ENCODE measurements at places on chromosomes 11 and 22.
A peak's percentile ranks its signal among the peaks of the same experiment; 100 is the strongest.

GRCh38 chr11:46527591-46528130 is 66.2 kb downstream of the AMBRA1 start:
- DNase-seq: no peak

DNA sequence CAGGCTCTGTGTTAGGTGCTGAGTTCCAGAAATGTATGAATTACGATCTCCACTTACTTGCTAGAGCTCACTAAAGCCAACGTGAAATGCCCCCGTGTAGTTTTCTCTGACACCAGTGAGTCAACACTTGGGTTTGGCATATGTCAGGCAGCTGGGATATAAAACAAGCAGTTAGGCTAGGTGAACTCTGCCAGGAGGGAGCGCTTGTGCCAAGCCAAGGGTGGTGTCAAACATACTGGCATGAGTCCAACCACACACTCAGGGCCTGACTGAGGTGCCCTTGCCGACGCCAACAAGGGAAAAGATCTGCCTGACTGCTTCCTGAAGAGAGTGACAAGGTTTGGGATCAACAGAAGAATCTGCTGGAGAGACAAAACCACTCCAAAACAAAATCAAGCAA is 167.8 kb upstream of the NARS2 start:
- DNase-seq: no peak

DNA sequence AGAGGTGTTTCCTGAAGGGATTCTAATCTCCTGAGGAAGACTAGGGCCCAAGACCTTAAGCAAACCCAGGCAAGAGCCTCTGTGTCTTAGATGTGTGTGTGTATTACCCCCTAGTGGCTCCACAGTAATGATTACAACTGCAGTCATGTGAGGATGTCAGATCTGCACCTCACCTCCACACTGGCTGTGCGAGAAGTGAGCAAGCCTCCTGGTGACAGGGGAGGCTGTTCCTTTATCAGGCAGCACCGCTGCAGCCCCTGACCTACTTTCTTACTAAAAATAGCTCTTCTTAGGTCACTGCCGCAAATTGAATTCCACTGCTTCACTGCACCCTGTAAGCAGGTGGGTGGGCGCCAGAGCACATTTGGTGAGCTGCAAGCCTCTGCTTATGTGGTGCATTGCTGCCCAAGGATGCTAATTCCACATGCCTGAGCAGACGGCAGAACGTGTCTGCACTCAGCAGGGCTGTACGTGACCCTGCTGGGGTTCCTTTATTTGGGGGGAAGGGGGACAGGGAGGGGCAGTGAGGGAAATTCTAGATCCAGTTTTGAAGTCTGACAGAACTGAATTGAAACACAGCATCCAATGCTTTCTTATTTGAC is 112.4 kb downstream of the KCNC1 start:
- DNase-seq: no peak

GRCh38 chr22:25067851-25068421 is 115.4 kb downstream of the KIAA1671 start:
- peak; percentile 89 for DNase-seq

GRCh38 chr22:47084226-47084625 is 321.8 kb downstream of the TBC1D22A start:
- DNase-seq: no peak

DNA sequence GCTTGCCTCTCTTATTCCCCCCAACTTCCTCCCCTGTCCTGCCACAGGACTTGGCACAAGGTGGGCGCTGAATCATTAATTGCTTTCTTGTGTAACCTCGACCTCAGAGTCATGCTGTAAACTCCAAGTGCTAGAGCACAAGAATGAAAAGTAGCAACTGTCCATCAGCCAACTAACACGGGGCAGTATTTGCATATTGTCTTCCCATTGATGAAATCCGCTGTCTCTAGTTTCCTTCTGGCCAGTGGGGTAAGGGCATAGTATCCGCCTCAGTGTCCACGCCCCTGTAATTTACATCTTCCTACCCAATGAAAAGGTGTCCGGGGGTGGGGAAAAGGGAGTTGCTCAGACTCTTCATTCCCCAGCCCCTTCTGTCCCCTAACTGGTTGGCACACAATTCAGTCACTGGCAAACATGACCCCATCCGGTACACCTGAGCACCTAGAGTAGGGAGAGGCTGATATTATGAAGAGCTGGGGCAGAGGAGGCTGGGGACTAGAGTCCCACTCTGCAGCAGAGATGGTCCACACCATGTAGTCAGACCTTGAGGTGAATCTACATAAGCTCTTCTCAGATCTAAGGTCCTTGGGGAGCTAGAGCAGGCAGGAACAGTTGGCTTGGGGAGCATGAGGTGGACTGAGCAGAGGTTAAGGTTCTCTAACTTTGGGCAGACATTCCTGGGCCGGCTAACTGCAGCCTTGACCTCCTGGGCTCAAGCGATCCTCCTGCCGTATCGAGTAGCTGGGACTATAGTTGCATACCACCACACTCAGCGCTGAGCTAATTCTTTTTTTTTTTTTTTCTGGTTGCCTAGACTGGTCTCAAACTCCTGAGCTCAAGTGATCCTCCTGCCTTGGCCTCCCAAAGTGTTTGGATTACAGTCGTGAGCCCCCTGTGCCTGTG is 6.8 kb upstream of the GGA1 start:
- DNase-seq: no peak

DNA sequence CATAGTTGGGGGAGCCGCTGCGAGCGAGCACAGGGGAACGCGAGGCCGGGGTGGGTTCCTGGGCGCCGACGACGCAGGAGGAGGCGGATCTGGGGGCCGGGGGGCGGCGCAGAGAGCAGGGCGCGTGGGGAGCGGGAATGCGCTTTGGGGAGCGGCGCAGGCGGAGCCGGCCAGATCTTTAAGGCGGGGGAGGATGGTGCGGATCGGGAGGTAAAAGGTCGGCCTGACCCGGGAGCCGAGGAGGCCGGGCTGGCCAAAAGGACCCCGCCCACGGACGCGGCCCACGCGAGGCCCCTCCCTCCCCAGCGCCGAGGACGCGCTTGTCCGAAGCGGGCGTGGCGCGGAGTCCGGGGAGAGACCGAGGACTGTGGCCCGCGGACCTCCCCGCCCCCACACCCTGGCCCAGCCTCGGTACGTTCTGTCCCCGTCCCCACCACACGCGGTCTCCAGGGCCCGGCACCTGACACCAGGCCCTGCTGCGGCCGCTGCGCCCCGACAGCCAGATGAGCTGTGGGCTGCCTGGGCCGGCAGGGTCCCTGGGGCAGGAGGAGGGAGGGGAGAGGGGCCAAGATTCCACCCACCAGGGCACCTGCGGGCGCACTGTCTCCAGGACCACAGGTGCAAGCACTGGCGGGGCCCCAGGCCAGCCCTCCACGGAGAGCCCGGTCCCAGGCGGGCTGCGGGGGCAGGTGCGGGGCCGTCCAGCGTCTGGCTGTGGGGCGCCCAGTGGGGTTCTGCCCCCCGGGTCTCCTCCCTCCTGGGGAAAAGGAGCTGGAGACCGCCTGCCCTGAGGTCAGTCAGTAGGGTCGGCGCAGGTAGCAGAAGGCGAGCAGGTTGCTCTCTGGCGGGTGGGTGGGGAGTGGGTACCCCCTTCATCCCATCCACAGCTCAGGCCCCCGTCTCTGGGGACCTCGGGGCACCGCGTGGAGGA is 10.9 kb downstream of the PIM3 start:
- DNase-seq: no peak

- no peak for DNase-seq
Observed at GRCh38 chr22:26565181-26565580, 24.8 kb downstream of the TPST2 start.

DNA sequence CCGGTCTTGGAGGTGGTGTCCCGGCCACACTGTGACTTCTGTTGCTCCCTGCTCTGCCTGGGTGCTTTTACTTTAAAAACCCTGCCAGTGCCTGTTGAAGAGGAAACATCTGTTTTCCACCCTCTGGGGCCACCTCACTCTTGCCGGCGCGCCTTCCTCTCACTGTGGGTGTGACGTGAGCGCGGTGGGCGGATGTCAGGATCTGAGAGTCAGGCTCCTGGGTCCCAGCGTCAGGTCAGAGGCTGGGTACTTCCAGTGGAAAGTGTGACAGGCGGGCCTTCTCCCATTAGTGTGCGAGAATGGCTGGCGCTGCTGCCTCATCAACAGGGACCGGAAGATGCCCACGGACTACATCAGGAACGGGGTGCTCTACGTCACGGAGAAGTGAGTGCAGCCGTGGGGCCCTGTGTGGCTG is 54.2 kb downstream of the GRAMD4 start:
- DNase-seq: peak; percentile 84

- DNase-seq: no peak
Observed at GRCh38 chr11:61833471-61833870, 5.4 kb downstream of the FADS2 start.

DNA sequence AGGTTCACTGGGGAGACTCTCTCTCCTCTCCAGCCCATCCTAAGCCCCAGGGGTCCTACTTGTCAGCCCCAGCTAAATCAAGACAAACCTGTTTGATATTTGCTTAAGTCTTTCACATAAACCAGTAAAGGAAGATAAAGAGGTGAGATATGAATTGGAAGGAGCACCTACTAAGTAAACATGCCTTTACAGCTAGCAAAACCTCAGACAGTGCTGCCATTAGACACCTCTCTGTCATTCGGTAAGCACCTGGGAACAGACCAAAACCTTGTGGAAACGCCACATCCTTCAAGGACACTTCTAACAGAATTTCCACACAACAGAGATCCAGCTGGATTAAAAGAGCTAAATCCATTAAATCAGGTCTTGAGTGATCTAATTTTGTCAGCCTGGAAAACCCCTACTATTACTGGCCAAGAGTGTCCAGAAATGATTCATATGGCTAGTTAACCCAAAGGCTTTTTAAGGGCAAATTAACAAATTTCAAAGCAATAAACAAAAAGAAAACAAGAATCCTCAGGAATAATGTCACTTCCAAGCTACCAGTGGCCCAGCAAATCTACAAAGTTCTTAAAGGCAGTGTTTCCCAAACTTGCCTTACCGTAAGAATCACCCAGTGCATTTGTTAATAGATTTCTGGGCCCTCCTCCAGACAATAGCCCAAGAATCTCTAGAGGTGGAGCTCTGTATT is 2.4 kb downstream of the VPS37C start:
- DNase-seq: no peak

DNA sequence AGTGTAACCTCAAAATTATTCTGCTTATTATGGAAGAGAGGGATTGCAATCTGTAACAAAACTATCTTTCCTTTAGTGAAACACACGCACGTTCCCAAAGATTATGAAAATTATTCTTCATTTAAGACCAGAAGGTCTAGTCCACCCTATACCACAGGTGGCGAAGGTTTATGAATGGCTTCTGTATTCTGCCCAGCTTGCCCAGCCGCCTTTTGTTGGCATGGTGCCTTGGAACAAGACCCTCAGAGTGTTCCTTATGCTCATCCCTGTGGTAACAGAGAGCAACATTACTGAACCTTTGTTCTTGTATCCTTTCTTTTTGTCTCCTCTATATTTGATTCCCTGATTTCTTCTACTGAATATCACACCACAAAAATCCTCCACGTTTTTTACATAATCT is 116.4 kb downstream of the FAR1 start:
- no peak for DNase-seq

DNA sequence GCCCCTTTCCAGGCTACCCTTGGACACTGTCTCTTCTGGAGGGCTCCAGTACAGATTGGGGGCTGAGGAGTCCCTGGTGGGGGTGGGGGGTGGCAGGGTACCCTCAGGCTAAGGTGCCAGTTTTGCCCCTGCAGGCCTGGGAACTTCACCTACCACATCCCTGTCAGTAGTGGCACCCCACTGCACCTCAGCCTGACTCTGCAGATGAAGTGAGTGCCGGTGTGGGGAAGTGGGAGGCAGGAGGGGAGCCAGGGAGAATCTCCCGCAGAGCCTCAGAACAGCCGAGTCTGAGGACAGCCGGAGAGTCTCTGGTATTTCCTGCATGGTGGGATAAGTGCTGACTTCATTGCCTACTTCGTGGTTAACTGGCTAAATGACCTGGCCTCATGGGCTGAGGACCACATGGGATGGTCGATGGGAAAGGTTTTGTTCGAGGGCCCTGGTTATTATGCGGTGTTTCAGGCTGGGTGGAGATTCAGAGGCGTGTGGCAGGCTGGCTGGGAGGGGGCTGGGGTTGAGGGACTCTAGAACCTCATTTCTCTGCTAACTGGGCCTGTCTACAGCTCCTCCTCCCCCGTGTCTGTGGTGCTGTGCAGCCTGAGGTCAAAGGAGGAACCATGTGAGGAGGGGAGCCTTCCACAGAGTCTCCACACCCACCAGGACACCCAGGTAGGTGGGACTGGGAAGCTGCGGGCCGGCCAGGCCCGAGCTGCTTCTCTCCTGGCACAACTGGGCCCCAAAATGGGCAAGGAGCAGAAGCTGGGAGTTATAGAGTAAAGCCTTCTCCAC is 8.5 kb downstream of the TMEM258 start:
- no peak for DNase-seq

DNA sequence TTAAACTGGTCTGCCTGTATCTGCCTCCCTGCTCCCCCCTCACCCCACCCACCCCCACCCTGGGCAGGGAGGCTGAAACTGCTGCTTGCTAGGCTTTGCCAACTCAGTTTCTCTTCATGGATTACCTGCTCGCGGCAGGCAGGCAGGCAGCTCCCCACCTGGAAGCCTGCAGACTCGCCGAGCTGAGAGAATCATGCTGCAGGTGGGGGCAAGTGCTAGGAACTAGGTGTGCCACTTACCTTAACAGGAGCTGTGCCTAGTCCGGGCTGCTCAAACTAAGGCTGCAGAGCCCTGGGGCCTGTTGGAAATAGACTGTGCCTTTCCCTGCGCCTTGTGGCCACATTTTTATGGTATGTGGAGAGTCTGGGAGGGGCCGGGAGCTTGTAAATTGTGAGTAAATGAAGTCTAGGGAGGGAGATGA is 30.3 kb downstream of the MARK2 start:
- no peak for DNase-seq

DNA sequence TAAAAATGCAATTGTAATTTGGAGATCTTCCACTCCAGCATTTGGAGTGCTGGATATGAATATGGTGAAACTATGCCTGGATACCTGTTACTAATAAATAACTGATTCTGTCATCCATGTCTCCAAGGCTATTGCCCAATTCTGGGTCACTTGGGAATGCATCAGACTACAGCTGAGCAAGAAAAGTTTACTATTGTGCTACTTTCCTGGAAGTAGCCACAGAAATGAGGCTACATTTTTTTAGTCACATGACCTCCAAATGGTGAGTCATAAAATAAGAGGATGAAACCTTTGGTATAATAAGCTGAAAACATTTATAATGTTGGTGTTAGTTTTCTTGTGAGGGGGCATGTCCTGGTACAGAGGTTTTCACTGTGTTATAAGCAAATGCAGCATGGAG is 44.4 kb downstream of the DCDC1 start:
- no peak for DNase-seq

Data from CD4-positive, alpha-beta T cell treated with Interleukin-21 for 1 hour (primary cell).